Hematopoietic multipotent progenitor cell treated with erythropoietin and hydrocortisone succinate and interleukin-3 and kit ligand, for 4 days (in vitro differentiated cells): ENCODE measurements at places on chromosomes 7 and 10.

GRCh38 chr7:150378115-150378852 lies 846 bp upstream of the ZNF775 start:
- DNase-seq: peak; percentile 90

DNA sequence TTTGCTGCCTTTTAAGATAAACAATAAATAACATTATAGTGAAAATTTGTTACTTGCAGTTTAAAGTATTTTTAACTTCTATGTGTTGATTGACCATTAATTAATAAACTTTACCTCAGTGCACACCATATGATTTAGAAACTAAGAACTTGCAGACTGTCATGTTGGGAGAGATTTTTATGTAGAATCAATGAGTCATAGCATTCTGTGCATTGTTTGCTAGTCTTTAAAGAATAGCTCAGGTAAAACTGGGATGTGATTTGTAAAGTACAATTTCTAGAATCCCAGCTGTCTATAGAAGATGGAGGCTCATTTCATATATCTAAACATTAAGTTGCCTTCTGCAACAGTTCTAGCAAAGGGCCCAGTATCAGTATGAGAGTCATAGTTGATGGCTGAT lies 199.6 kb upstream of the SEMA3A start:
- DNase-seq: no peak

GRCh38 chr7:13898957-13899670 lies 90.4 kb downstream of the ETV1 start:
- no peak for DNase-seq

GRCh38 chr10:74078037-74078436 lies 72.6 kb downstream of the AP3M1 start:
- DNase-seq: peak; percentile 65
